ENCODE measurements at places on chromosomes 4 and X.

- DNase-seq: no peak
Measured at GRCh38 chr4:184762100-184762499, 28.2 kb upstream of the CENPU start.

- no peak for DNase-seq
Measured at GRCh38 chr4:51901363-51901762, 58.4 kb downstream of the DCUN1D4 start.

DNA sequence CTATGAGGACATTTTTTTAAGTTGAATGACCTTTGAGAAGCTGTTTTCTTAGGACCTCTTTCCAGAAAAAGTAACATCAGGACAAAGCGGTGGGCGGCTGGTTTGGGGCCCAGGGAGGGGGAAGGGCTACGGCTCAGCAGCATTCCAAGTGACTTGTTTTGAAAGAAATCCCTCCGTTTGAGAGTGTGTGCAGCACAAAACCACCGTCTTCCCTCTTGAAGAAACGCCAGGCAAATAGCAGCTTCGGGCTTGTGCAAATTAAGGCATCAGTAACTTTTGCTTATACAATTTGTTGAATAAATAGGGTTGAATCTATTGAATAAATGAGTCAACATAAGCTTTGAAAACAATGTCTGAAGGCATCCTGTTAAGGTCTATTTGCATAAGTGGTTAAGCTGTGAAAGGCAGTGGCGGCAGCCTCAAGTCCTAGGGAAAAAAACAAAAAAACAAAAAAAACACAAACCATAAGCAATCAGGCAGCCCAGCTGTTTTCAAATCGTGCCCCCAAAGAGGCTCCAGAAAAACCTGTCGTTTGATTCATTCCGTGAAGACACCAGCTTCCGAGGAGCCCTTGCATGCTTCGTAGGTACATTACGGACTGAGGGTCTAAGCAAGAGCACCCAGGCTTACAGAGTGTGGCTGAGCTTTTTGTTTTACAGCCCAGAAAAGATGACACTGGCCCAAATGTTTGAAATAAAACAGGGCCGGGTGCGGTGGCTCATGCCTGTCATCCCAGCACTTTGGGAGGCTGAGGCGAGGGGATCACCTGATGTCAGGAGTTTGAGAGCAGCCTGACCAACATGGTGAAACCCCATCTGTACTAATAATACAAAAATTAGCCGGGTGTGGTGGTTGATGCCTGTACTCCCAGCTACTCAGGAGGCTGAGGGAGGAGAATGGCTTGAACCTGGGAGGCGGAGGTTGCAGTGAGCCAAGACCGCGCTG lies 103.7 kb downstream of the CRLF2 start:
- no peak for DNase-seq

- no peak for DNase-seq
Measured at GRCh38 chrX:16868920-16869319, 1.2 kb downstream of the RBBP7 start.

DNA sequence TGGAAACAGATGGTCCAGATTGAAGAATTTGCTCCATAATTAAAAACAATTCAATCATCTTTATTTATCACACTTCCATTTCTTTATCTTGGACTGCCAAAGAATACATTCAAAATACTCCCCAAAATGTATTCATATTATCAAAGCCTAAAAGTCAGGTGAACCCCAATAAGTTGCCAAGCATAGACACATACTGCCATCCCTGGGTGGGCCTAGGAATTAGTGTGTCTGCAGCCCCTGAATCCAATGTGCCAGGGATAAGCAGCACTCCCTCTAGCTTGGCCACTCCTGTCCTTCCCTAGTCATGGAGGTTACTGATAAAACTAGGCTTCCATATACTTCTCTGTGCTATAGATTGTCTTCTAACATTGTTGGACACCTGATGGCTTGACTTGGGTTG lies 199.9 kb downstream of the TENM3 start:
- no peak for DNase-seq

DNA sequence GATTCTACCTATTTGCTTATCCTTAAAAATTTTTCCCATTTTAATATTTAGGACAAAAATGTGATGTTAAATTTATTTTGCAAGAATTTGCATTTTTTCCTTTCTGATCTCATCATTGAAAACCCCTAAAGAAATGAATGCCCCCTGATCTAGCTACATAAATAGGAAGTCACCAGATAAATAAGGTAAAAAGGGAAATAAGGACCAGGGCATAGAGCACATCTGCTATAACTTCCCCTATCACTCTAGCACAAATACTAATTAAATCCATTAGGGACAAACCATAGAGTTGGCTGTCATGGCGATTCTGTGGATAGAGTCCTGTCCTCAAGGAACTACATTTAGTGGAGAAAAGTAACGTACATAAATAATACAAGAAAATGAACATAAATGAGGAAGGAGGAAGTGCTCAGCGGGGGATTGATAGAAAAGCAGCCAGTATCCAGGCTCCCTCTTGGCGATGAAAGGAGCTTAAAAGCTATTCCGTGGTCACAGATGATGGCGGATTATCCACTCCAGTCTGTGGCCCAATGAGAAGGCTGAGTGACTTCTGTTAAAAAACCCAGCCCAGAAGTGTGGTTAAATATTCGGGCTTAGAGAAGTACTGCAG lies 76.9 kb upstream of the RPL34 start:
- no peak for DNase-seq

Data from fibroblast of lung (primary cell).